Coronary artery (tissue), 2 donors: ENCODE measurements at places on chromosomes 11 and 22.

DNA sequence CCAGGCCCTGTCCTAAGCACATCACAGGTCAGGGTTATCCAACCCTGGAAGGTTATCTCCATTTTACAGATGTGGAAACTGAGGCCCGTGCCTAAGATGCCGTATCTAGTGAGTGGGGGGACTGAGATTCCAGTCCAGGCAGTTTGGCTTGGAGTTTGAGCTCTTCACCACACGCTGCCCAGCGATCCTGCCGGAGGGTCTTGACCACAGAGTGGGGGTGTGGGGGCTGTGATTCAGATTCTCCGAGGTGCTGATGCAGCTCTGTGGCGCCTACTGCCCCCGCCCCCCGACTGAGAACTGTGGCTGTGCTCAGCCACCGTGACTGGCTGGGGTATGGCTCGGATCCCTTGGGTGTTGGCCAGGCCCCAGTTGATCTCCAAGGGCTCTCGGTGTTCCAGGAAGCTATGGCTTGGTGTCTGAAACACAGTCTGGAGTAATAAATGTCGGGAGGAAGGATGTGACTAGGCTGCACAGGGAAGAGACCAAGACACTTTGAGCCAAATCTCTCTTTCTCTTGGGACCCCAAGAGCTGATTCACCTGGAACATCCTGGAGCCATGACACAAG is 60.6 kb upstream of the RASD2 start:
- DNase-seq: no peak

GRCh38 chr11:19079643-19080440 is 19.3 kb upstream of the MRGPRX2 start:
- DNase-seq: no peak

- DNase-seq: no peak
Measured at GRCh38 chr11:94132152-94132558, 3.5 kb downstream of the PANX1 start.

DNA sequence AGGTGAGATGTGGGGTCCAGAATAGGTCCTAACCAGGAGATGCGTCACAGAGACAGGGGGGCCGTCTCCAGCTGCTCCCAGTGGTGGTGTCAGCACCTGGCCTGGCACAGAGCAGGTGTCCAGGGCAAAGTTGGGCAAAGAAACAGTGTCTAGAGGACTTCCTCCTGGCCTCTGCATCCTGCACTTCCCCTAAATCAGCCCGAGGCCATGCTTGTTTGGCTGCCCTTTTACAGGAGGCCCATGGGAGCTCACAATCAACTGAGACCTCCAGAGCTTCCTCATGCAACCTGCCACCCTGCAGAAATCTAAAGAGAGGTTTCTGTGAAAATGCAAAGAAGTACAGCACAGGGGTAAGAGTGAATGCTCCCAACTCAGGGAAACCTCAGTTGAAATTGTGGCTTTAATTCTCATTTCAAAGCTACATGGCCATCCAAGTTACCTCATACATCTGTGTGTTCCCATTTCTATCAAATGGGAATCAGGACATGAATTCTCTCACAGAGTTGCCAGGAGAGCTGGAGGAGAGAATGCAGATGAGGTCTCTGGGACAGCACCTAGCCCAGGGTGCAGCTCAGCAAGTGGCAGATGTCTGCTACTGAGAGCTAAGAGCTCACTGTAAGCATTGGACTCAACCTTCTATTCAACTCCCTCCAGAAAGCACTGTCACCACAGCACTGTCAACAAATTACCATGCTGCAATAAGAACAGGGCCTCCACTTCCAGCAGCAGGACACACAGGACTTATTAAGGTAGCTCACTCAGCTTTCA is 32.6 kb downstream of the TCIRG1 start:
- DNase-seq: no peak

DNA sequence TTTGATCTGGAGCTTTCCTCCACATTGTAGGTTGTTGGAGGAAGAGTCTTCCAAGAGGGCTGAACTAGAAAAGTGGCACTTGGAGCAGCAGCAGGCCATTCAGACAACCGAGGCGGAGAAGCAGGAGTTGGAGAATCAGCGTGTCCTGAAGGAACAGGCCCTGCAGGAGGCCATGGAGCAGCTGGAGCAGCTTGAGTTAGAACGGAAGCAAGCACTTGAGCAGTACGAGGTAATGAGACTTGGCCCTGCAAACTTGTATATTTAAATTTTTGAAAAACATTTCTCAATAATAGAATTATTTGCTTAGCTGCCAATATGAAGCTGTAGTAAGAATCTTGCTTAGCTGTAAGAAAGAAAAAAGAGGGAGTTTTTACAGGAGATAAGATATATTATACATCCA is 84.0 kb downstream of the SWAP70 start:
- DNase-seq: no peak
